Activated CD4-positive, alpha-beta T cell treated with anti-CD3 and anti-CD28 coated beads for 24 hours (primary cell): ENCODE measurements at places on chromosomes 7 and 10.

- DNase-seq = no peak
Measured at GRCh38 chr7:121280656-121281055, 48.1 kb upstream of the WNT16 start.

- DNase-seq = no peak
Measured at GRCh38 chr7:99839287-99840021, 11.6 kb downstream of the CYP3A43 start.

GRCh38 chr10:12633776-12634620 lies 284.7 kb downstream of the CAMK1D start:
- DNase-seq = no peak

- no peak for DNase-seq
Measured at GRCh38 chr10:62851442-62851841, 35.3 kb upstream of the EGR2 start.

DNA sequence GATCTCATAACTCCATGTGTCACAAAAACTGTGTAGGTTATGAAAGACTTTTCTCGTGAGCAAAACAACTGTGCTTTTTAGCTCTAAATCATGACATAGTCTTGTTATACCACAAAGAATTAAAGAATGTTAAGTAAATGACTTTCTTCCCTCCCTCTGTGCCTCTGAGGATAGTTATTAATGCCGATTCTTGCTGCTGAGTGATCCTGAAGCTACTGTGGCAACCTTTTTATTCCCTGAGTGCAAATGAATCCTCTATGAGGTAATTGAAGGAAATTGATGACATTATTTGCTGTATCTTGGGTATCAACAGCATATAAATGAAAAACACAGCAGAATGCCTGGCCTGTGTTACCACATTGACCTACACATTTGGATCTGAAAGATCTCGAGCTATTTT lies 142.2 kb upstream of the HDAC9 start:
- no peak for DNase-seq

GRCh38 chr7:91995391-91996105 lies 54.9 kb downstream of the AKAP9 start:
- DNase-seq = no peak

GRCh38 chr7:11737723-11738122 lies 94.3 kb downstream of the THSD7A start:
- DNase-seq = no peak

GRCh38 chr10:63236113-63236935 lies 103.2 kb downstream of the NRBF2 start:
- DNase-seq = no peak
